PC-3 (cell line): ENCODE measurements at places on chromosomes 12 and 14. TPM values are rescaled to one million over a fixed set of nuclear protein-coding genes. Genes with fewer than 3 reads are reported as not detected.

The KRT77 gene
- not detected in 2 replicates for total RNA-seq

- H3K36me3 ChIP-seq = no peaks in the 10 kb centered on the region
- no peak overlapping the region for H3K27ac ChIP-seq
- no peaks in the 10 kb centered on the region for H3K4me1 ChIP-seq
- no peak overlapping the region for H3K4me3 ChIP-seq
- no peak for DNase-seq
These were observed 1318.9 kb downstream of the AACS start for GRCh38 chr12:126384026-126384564.

- peaks cover 15% of the 10 kb centered on the region for H3K4me1 ChIP-seq
- H3K27me3 ChIP-seq = no peaks in the 10 kb centered on the region
- H3K27ac ChIP-seq = peak overlapping the region; percentile 40
- peak; percentile 12 for DNase-seq
- no peaks in the 10 kb centered on the region for H3K36me3 ChIP-seq
- no peak overlapping the region for H3K4me3 ChIP-seq
These were observed 28.2 kb downstream of the RPGRIP1 start for GRCh38 chr14:21308132-21308478.

DNA sequence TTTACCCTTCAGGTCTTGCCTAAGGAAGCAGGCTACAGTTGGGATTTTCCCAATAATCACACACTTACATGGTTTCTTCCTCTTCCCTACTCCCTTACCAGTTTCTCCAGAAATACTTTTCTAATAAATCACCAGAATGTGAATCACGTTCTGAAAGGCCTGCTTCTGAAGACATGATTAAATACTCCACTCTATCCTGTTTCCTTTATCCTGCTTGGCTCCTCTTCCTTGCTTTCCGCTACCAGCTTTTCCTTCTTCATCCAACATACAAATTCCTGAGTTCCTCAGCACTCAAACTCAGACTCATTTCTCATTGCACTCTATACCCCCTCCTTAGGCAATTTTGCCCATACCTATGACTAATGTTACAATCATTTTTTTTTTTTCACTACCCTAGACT lies 118.3 kb downstream of the MGAT4C start:
- H3K27me3 ChIP-seq = no peaks in the 10 kb centered on the region
- peak overlapping the region; percentile 72 for H3K27ac ChIP-seq
- H3K4me1 ChIP-seq = peaks cover 20% of the 10 kb centered on the region
- H3K4me3 ChIP-seq = no peak overlapping the region; the same call in 1 of the 2 replicates

DNA sequence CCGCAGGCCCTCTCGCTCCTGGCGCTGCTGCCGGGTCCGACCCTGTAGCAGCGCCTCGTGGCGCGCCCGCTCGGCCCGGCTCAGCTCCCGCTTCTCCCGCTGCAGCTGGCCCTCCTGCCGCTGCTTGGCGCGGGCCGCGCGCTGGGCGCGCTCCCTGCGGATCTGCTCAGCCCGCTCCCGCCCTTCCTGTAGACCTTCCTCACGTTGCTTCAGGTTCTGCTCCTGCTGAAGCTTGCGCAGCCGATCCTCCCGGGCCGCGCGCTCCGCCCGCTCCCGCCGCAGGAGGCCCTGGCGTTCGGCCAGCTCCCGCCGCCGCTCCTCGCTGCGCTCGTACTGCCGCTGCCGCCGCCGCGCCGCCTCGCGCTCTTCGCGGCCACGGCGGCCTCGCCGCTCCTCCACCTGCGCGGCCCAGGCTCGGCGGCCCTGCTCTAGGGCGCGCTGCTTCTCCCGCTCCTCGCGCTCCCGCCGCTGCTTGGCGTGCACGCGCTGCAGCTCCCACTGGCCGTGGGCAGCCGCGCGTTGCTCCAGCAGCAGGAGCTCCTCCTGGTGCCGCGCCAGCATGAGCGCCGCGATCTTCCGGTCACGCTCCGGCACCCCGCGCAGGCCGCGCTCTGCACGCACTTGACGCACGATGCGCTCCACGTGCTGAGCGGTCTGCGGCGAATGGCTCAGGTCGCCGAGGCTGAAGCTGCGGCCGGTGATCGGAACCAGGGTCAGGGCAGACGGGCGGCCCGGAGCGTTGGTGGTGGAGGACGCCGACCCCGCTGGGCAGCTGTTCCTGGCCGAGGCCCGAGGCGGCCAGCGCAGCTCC lies 2.4 kb downstream of the CCDC177 start:
- H3K4me1 ChIP-seq = peaks cover 6% of the 10 kb centered on the region; the same call in 1 of the 2 replicates
- H3K4me3 ChIP-seq = peak overlapping the region; percentile 51
- H3K36me3 ChIP-seq = no peaks in the 10 kb centered on the region
- DNase-seq = peak; percentile 33
- peaks cover 76% of the 10 kb centered on the region for H3K27me3 ChIP-seq

GRCh38 chr12:110042264-110042663 lies 6.1 kb downstream of the C12orf76 start:
- no peak overlapping the region for H3K27ac ChIP-seq
- H3K27me3 ChIP-seq = no peaks in the 10 kb centered on the region
- H3K4me3 ChIP-seq = no peak overlapping the region
- no peak for DNase-seq

- no peak overlapping the region for H3K4me3 ChIP-seq
- DNase-seq = no peak
- H3K36me3 ChIP-seq = no peaks in the 10 kb centered on the region
- H3K27ac ChIP-seq = no peak overlapping the region
- H3K27me3 ChIP-seq = peaks cover 32% of the 10 kb centered on the region; the same call in 1 of the 2 replicates
These were observed 227.9 kb upstream of the G2E3 start for GRCh38 chr14:30331030-30331429.

GRCh38 chr14:68623826-68624225 lies 169.0 kb downstream of the ZFP36L1 start:
- no peaks in the 10 kb centered on the region for H3K36me3 ChIP-seq
- peaks cover 17% of the 10 kb centered on the region for H3K4me1 ChIP-seq
- no peak overlapping the region for H3K27ac ChIP-seq
- H3K27me3 ChIP-seq = no peaks in the 10 kb centered on the region
- H3K4me3 ChIP-seq = no peak overlapping the region
- no peak for DNase-seq

DNA sequence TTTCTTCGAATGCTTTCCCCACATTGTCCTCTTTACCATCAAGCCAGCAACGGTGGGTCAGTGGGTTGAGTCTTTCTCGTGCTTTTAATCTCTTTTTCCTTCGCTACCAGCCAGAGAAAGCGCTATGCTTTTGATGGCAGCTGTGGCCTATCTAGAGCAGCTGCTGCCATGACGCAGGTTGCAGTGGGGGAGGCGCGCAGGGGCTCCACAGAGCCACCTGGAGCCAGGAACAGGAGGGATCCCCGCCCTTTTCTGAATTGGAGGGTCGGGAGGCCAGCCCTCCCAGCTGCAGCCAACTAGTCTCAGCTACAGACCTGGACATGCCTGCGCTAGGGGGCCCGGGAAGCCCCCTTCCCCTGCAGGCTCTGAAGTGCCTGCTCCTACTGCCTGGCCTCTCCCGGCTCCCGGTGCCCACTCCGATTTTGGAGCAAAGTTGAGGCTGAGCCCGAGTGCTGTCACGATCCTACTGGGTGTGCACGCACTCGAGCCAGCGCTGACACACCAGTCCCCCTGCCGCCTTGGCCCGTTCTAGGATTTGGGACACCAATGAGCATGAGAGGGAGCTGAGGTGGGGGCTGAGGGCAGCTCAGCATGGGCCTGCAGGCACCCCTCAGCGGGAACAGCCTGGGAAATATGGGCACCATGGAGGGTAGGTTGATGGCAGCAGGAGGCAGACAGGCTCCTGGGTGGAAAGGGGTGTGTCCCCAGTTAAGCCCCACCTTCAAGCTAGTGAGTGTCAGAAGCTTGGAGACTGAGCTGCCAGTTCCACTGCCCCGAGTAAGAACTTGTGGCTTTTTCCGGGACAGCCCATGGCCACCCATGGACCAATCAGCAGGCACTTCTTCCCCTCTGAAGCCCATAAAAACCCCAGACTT lies 784.2 kb downstream of the SLC6A15 start:
- no peak overlapping the region for H3K27ac ChIP-seq
- H3K36me3 ChIP-seq = no peaks in the 10 kb centered on the region
- H3K4me1 ChIP-seq = peaks cover 16% of the 10 kb centered on the region
- no peaks in the 10 kb centered on the region for H3K27me3 ChIP-seq

DNA sequence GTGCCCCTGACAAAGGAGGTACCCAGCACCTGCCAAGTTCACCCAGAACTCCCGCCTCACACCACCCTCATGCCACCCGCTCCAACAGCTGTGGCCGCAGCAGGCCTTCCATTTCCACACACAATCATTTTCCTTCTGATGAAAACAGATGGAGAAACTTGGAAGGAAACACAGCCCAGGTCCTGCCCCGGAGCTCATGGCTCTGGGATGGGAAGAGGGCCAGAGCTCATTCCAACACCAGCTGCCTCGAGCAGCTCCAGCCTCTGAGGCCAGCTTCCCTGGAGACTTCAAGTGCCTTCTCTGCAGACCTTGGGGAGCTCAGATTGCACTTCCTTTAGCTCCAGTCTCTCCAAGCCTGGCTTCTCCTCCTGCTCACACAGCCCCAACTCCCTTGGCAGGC lies 55.1 kb upstream of the CMKLR1 start:
- H3K36me3 ChIP-seq = no peaks in the 10 kb centered on the region
- H3K27ac ChIP-seq = no peak overlapping the region
- H3K27me3 ChIP-seq = peaks cover 21% of the 10 kb centered on the region
- no peak overlapping the region for H3K4me3 ChIP-seq
- no peak for DNase-seq

GRCh38 chr14:26738571-26738970 lies 140.7 kb upstream of the NOVA1 start:
- peaks cover 3% of the 10 kb centered on the region; the same call in 1 of the 2 replicates for H3K36me3 ChIP-seq
- H3K4me3 ChIP-seq = no peak overlapping the region
- H3K4me1 ChIP-seq = peaks cover 4% of the 10 kb centered on the region; the same call in 1 of the 2 replicates
- DNase-seq = no peak
- H3K27me3 ChIP-seq = no peaks in the 10 kb centered on the region
